ENCODE measurements at places on chromosomes 1 and 21. TPM values are rescaled to one million over a fixed set of nuclear protein-coding genes. Genes with fewer than 3 reads are reported as not detected.

DNA sequence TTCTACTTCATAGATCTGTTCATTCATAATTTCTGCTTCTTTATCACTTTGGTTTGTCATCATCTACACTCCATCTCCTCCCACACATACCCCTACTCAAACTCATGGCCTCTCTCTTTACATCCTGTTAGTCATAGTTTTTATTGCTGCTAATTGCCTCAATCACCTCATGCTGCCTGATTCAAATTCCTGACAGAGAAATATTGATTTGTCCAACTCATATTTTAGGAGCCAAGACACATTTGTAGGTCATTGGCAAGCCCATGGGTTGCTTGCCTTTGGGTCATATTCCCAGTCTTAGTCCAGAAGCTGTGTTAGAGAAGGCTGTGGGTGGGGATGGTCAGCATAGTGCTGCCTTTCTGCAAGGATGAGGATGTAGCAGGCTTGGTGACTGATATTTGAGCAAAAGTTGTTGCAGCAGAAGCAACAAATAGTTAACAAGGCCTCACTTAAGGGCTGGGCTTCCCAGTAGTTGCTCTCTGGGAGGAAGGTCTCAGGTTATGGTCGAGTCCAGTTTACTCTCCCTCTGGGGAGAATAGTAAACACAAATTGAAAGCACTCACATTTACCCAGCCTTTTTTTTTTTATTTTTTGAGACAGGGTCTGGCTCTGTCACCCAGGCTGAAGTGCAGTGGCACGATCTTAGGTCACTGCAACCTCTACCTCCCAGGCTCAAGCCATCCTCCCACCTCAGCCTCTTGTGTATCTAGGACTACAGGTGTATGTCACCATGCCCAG, 22.4 kb upstream of the EPS15 start:
- DNase-seq: no peak

The S100A10 gene
- total RNA-seq: 290 TPM

The S100A2 gene
- 1.0 TPM for total RNA-seq

- DNase-seq: no peak
Observed at GRCh38 chr21:30942192-30942591, 60.8 kb upstream of the KRTAP11-1 start.

The DIO1 gene
- total RNA-seq: not detected

GRCh38 chr1:22880174-22880601, 92.5 kb downstream of the LACTBL1 start:
- no peak for DNase-seq

DNA sequence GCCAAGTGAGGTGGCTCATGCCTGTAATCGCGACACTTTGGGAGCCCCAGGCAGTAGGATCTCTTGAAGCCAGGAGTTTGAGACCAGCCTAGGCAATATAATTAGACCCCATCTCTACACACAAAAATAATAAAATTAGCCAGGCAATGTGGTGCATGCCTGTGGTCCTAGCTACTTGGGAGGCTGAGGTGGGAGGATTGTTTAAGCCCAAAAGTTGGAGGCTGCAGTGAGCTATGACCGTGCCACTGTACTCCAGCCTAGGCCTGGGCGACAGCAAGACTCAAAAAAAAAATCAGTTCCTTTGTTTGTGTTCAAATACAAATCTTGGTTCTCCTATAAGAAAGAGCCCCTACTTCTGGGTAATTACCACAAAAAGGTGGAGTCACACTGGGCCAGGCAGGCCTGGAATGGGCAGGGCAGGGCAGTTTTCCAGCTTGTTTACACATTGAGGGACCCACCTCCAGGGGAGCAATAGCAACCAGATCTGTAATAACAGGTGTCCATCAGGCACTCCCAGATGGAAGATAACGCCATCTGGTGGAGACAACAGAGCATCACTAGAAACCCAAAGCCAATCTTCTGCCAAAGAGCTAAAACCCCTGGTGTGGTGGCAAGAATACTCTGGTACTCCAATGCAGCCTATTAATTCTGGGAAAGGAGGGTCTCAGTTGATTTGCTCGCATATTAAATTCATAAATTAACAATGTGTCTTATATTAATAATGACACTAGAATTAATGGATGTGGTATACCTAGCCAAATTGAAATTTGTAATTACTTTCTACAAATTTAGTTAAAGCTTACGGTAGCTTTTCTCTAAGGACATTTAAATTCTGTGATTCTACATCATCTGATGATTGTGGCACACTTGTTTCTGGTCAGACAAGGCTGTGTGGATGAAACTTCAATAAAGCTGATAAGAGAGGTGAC, 13.2 kb downstream of the PPP1R15B start:
- DNase-seq: no peak

GRCh38 chr1:235873045-235873444, 6.3 kb upstream of the LYST start:
- peak; percentile 49 for DNase-seq

DNA sequence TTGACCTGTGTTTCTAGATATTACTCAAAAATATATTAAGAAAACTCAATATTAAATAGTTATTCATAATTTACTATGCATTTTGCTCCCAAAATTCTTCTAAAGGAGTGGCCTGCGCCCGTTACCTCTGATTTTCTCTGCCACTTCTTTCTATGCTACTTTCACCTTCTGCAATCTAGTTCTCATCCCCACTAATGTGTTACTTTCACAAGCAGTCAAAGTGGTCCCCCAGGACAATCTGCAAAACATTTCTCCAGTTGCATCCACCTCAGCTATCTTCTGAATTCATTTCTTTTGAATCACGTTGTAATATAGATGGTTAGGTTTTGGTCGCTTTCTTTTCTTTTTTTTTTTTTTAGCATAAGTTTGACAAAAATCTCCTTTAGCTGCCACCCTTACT, 13.4 kb downstream of the INSL5 start:
- no peak for DNase-seq

DNA sequence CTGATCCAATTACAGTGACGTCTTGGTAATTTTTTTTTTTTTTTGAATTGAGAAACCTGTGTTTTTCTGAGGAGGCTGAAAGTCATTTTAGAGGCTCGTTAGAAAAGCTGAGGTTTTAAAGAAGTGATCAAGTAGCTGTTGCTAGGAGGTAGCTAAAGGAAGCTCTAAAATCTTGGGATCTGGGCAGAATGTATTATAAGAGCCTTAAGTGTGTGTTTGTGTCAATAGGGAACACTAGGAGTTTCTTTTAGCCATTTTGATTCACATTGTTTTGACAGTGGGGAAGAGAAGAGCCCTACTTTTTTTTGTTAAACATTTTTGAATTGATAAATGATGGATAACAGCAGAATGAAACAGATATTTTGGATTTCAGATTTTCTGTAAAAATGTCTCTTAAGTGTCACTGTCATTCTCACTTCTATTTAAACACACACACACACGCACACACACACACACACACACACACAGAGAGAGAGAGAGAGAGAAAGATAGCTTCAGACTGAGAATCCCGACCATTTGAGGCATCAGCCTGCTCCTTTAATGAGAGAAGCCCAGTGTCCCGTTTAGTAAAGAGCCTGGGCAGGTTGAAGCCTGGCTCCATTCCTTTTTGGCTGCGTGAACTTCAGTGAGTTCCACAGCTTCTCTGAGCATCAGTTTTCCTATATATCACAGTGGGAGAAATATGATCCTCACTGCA, 79.1 kb upstream of the GPR88 start:
- DNase-seq: no peak

The CELSR2 gene
- 3.9 TPM for total RNA-seq

DNA sequence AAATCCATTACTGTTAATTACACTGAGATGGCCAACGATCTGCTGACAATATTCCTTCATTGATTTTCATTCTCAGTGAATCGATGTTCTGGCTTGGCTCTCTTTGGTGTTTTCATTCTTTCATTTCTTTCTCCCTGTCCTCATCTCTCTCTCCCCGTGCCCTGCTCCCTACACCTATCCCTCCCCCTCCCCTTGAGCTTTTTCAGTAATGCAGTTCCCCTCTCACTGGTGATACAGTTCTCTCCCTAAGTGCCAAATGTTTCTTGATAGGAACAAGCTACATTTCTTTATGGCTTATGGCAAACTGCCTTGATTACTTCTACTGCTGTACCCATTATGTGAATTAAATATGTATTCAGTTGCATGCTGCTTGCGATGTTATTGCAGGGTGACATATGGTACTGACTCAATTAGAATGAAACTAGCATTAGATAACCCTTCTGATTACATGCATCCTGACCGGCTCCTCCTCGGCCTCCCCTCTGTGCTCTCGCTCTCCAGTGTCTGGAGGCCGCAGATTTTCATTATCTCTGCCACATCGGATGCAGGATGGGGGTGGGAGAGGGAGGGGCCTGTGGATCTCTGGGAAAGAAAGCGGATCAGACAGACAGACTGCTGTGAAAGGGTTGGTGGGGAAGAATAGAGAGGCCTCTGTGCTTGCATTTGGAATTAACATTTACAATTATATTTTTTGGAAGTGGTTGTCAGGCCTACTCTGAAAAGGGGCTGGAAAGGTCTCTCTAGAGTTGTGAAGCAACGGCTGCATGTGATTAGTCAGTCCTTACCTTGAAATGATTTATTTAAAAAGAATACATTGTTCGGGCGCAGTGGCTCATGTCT, 130.9 kb downstream of the PBX1 start:
- DNase-seq: no peak

GRCh38 chr21:23452384-23453083, 2154.7 kb downstream of the MRPL39 start:
- no peak for DNase-seq

DNA sequence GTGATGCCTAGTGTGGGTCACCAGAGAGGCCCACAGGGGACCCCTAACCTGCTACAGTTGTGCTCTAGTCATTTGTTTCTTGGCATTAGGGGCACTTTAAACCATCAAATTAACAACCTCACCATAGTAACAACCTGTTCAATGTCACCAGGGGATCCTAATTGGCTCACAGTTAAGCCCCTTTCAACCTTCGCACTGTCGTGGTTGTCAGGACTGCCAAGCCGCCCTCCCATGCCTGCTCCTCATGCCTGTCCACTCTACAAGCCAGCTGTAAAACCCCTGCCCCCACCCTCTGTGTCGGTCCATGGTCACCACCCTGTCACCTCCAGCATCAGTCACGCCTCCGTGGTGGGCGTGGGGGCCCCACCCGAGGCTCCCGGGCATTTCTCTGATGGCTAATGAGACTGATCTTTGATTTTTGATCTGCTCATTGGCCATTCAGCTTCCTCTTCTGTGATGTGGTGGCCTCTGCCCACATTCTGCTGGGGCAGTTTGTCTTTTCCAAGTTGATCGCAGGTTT, 96.6 kb downstream of the WDR4 start:
- no peak for DNase-seq

GRCh38 chr1:147478521-147478920, 62.8 kb upstream of the BCL9 start:
- no peak for DNase-seq

The PTGFRN gene
- total RNA-seq: 15.9 TPM

The FMN2 gene
- total RNA-seq: not detected

The CGN gene
- total RNA-seq: 3.2 TPM

DNA sequence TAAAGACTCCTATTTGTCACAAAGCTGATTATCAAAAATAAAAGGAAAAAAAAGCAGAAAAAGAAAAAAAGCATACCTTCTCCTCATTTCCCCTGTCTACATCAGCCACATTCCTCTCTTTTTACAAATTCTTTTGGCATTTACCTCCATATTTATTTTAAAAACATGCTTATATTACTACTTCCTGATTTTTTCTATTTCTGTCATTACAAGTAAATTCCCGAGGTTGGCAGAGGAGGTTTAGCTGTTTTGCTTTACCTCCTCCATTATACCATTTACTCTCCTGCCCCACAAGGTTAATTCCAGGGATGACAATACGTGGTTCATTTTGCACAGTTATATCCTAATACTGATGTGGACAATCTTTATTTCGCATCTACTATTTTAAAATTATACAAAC, 26.3 kb upstream of the CD34 start:
- DNase-seq: no peak

DNA sequence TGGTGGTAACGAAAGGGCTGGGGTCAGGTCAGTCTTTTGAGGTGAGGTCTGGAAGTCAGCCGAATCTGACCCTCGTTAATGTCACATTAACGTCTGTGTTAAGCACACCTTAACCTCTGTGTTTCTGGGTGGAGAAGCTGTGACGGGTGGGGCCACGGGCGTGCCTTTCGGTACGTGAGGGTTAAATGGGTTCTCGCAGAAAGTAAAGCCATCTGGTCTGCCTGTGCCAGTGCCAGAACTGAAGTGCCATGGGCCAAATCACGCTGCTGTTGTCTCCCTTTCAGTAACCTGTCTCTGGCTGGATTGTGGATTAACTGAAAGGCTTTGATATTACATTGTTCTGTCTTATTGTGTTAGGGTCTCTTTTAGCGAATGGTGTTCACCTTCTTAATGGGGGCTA, 14.4 kb downstream of the URB2 start:
- DNase-seq: no peak

The KIF14 gene
- total RNA-seq: 18.7 TPM

DNA sequence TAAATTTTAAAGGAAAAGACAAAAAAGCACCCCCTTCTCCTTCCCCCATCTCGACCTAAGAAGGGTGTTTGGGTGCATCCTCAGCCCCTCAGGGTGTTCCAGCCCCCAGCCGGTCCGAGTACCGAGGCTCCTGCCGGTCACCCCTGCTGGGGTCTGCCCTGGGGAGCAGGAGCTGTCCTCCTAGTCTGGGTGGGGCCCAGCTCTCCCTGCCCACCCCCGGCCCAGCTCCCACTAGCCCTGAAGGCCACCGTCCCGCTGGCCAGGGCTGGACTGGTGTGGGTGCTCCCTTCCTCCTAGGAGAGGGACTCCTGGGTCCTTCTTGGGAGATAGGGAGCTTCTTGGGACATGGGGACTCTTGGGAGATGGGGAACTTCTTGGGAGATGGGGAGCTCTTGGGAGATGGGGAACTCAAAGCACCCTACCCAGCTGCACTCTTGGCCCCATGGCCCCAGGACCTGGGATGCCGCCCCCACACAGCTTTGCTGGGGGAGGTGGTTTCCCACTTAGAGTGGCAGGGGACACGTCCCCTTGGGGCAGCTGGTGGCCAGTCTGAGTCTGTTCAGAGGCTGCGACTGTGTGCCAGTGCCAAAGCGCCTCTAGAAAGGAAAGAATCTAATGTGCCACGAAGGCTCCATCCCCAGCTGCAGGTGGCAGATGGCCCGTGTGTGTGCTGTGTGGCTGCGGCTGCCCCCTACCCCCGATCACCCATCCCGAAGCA, 44.5 kb downstream of the MORN1 start:
- no peak for DNase-seq

The TMOD4 gene
- 0.78 TPM for total RNA-seq

DNA sequence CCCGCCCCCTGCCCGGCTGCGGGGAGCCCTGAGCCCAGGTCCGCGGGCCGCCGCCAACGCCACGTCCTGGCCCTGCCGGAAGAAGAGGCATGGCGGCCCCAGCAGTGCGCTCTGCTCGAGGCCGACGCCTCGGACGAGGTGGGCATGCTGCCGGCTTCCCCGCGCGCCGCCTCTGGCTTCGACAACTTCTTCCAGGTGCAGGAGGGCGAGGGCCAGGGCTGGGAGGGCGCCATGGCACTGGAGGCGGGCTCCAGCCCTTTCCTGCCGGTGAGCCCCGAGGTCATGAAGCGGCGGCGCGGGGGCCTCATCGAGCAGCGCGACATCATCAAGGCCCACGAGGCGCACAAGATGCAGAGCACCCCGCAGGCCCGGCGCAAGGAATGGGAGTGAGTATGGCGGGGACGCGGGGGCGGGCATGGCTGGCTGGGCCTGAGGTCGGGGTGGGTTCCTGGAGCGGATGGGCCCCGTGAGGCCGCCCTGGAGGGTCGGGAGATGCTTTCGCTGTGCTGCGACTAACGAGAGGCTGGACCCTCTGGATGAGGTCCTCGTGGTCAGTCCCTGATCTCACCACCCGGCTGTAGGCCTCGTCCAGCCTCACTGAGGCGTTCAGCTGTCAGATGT, 70.0 kb upstream of the CACNA1E start:
- DNase-seq: no peak

GRCh38 chr1:24619376-24619775, 23.7 kb upstream of the SRRM1 start:
- no peak for DNase-seq

GRCh38 chr1:25128121-25128621, 104.1 kb downstream of the SYF2 start:
- DNase-seq: no peak

The BRINP3 gene
- total RNA-seq: not detected

All from activated naive CD4-positive, alpha-beta T cell treated with anti-CD3 and anti-CD28 coated beads, Interleukin-2, amount 50 U/mL, for 72 hours (primary cell).